ENCODE measurements at places on chromosomes 7 and 10. TPM values are rescaled to one million over a fixed set of nuclear protein-coding genes. Genes with fewer than 3 reads are reported as not detected.

DNA sequence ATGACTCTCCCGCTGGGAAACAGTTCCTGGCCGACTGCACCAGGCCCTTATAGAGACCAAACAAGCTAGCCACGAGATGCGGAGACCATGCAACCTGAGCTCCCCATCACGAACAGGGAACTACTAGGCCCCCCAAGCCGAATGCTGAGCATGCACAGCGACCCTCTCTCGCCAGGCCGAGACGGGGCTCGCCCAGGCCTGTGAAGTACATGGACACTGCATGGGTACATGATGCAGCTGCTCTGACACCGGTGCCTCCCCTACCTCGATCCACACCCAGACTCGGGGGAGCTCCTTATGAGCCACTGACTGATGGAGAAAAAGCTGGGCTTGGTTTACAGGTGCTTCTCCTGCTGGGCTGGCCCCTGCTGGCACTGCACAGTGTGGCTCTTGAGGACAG is 72.2 kb upstream of the RHEB start:
- DNase-seq = no peak

- no peak for DNase-seq
Observed at GRCh38 chr7:90411510-90411909, 8.2 kb downstream of the CLDN12 start.

GRCh38 chr7:128731184-128731583 is 8.0 kb upstream of the CALU start:
- no peak for DNase-seq

ANKRD2 gene
- total RNA-seq = 0.67 TPM

ZNF655 gene
- 202 TPM for total RNA-seq

Data from upper lobe of left lung (tissue), 6 donors.